PC-3 (cell line): ENCODE measurements at places on chromosomes 11 and 22. TPM values are rescaled to one million over a fixed set of nuclear protein-coding genes. Genes with fewer than 3 reads are reported as not detected.

- no peak for DNase-seq
Observed at GRCh38 chr22:22681221-22681739, 36.9 kb downstream of the GGTLC2 start.

DNA sequence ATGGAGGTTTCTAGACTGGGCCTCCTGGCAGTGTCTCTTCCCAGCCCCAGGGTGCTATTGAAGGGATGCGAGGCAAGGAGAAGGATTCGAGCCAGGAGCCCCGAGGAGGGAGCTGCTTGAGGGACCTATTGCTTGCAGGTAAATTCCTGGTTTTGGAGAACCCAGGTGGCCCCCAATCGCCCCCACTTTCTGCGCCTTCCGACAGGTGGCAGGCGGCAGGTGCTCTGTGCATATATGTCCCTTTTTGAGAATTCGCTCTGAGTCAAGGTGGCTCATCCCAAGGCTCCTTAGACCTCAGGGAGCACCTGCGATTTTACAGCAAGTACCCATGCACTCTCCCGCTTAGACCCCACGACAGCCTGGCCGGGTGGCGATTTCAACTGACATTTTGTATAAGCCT is 40.3 kb upstream of the SHISAL1 start:
- DNase-seq, result no peak

GRCh38 chr11:71580057-71581003 is 2.3 kb downstream of the KRTAP5-11 start:
- DNase-seq, result peak; percentile 88

GRCh38 chr11:6303661-6304060 is 16.6 kb downstream of the CAVIN3 start:
- no peak for DNase-seq

EXPH5 gene
- total RNA-seq, result 13.5 and 14.1 TPM in 2 replicates
